DMS79 (cell line): ENCODE measurements at places on chromosomes 2 and 18.

DNA sequence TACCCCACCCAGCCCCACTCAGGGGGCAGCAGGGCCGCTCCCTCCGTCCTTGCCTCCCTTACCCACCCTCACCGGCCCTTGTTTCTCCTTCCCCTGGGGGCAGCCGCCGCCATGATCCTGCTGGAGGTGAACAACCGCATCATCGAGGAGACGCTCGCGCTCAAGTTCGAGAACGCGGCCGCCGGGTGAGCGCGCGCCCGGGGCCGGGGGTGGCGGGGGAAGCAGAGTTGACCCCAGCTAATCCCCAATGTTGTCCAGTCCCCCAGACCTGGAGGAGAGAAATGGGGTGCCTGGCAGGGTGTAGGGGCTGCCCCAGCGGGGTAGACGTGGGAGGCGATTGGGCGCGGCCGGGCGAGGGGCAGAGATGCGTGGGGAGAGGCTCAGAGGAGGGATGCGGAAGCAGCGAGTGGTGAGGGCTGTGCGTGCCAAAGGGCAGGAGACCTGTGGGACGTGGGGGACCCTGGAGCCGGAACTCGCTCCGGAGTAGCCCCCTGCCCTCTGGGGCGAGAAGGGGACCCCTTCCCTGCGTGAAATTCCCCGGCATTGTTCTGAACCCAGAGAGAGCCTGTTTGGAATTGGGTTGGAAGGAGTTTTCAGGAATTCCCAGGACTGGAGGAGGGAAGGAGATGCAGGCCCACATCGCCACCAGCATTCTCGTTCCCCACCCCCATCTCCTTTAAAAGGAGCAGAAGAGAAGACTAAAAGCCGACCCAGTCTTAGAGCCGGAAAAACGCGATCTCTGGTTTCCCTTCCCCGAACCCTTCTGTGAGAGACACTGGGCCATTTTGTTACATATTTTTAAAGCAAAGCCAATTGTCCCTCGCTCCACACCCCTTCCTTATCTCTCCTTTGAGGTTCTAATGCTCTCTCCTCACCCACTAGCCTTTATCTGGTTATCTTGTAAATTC lies 625 bp downstream of the ARPC2 start:
- DNase-seq: no peak

- DNase-seq: no peak
Observed at GRCh38 chr2:160332318-160332717, 132.2 kb upstream of the ITGB6 start.

- DNase-seq: no peak
Observed at GRCh38 chr2:103174711-103175110, 412.9 kb downstream of the TMEM182 start.

DNA sequence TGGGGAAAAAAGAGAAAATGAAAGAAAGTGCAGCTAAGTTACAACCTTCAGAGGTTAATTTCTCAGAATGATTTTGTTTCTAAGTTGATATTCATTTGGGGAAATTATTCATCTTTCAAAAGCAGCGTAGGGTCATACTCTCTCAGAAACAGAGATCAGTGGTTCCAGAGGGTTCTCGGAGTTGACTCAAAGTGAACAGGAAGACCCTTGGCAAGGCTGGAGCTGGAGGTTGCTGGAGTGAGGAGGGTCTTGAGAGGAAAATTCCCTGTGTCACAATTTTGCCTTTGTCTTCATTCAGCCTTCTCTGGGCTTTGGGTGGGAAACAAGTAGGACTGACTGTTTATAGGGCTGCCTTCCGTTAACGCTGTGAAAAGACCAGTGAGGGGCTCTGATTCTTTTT lies 168.2 kb downstream of the ICOS start:
- no peak for DNase-seq

DNA sequence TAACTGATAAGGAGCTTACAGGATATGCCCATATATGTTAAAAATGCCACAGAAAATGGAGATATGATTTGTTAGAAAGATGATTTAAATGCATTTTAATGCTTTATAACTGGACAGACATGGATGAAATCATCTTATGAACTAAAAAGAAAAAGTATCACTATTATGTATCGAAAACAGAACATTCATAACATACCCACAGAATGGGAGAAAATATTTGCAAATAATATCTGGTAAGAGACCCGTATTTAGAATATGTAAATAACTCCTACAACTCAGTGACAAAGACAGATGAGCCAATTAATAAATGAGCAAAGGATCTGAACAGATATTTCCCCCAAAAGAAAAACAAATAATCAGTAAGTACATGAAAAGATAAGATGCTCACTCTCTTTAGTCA lies 24.3 kb upstream of the MGAT5 start:
- DNase-seq: no peak

GRCh38 chr2:70570041-70570661 lies 16.5 kb upstream of the TGFA start:
- DNase-seq: no peak

DNA sequence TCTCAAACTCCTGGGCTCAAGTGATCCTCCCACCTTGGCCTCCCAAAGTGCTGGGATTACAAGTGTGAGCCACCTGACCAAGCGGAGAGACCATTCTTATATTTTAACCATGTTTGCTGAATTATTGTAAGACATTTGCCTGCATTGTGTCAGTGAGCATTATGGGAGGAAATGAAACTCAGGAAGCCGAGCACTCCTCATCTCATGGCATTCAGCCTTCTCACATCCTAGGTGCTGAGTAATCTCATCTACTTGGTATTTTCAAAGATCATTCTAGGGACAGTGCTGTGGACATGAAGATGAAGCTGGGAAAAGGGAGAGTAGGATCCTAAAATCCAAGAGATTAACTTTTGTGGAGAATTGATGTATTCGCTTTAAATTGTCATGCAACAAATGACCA lies 66.1 kb downstream of the NAPG start:
- DNase-seq: no peak
